ENCODE measurements at places on chromosomes 11 and 22.
A peak's percentile ranks its signal among the peaks of the same experiment; 100 is the strongest.

- peak; percentile 68 for DNase-seq
Observed at GRCh38 chr11:57792060-57792541, 30.5 kb downstream of the CTNND1 start.

- no peak for DNase-seq
Observed at GRCh38 chr11:86483940-86484794, 109.5 kb downstream of the CCDC81 start.

DNA sequence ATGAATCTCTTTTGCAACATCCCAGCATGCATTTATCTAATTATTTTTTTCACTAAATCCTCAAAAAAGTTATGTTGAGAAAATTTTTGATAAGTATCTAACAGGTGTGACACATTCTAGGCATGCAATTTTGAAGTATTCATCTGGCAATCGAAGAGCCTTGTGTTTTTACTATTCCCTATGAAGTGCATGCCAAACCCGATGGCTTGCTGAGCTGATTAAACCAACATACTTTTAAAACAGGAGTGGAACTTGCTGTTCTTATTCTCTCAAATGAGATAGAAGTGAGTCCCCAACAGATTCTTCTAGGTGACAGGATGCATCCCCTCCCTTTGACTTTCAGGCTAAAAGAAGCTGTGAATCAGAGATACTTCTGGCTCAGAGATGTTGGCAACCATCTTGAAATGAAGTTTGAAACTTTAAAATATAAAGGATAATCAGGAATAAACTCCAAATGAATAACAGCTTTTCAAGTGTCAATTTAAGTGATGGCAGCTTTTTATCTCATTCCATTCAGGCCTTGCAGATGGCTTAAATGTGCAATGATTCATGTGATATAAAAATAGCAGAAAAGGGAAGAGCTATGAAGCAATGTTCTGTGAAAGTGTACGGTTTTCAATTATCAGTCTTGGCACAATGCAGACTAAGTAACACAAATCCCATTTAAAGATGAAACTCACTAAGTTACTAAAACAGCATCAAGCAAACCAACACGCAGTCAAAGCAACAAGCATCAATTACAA, 67.7 kb downstream of the APOL5 start:
- DNase-seq: no peak

DNA sequence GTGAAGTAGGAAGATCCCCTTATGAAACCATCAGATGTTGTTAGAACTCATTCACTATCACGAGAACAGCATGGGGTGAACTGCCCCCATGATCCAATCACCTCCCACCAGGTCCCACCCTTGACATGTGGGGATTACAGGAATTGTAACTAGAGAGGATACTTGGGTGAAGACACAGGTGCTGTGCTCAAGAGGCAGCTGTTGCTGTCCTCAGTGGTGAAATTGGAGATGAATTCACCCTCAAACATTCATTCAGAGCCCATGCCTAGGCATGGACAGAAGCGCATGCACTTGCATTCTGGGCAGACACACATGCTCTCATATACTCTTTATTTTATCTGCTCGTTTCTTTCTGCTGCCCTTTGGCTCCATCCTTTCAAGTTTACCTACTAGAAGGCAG, 385.0 kb downstream of the INSC start:
- DNase-seq: no peak

GRCh38 chr11:71453037-71453917, at the start of gene NADSYN1:
Gene NADSYN1 (plus strand): TSS chr11:71453203. CDS start chr11:71453297, 94 bp downstream.
- DNase-seq: peak; percentile 92

- no peak for DNase-seq
Observed at GRCh38 chr11:68481579-68482240, 21.2 kb downstream of the PPP6R3 start.

DNA sequence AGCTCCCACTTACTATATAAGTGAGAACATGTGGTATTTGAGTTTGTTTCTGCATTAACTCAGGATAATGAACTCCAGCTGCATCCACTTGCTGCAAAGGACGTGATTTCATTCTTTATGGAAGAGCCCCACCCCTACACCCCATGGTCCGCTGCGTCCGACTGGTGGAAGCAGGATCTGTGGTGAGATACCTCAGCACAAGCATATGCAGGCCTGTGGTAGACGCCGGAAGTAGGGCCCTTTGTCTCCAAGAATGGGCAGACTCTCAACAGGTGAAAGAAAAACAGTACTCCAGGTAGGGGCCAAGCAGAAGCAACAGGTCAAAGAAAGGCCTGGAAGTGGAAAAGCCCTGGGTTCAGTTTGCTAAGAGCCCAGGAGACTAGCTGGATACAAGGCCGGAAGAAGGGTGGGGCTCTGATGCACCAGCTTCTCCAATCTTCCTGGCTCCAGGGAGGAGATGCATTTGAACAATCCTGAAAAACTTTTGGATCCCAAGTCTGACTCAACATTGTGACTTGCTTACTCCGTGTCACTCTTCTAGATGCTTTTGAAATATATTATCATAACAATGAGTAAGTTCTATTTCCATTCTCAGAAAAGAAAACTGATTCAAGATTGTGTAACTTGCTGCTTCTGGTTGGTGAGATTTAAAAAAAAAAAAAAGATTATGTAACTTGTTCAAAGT, 30.4 kb downstream of the NEAT1 start:
- DNase-seq: no peak

DNA sequence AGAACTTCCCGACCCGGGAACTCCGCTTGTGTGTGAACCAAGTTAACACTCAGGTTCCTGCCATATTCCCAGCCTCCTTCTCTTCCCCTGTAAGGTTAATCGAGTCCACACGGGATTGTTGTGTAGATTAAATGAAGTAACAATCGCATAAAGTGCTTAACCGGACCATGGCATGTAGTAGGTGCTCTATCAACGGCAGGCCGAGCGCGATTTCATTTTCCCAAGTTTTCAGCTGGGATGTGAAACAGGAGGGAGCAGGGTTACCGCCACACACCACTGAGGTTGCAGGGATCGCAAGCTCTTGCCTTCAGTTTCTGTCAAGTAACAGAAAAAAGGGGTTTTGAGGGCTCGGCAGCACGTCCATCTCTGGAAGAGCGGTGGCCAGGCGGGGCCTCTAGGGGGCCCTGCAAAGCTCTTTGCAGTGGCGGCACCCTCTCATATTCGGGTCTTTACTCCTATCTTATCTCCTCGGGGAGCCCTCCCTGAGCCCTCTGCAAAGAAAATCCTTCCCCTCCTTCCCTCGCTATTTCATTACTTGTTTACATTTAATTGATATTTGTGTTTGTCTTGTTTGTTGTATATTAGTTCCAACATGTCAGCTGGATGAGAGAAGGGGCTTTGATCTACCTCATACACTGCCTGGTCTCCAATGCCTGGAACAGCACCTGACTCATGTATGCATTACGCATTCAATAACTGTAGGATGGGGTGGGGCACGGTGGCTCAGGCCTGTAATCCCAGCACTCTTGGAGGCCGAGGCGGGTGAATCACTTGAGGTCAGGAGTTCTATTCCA, 816 bp upstream of the PLEKHA7 start:
- DNase-seq: no peak

DNA sequence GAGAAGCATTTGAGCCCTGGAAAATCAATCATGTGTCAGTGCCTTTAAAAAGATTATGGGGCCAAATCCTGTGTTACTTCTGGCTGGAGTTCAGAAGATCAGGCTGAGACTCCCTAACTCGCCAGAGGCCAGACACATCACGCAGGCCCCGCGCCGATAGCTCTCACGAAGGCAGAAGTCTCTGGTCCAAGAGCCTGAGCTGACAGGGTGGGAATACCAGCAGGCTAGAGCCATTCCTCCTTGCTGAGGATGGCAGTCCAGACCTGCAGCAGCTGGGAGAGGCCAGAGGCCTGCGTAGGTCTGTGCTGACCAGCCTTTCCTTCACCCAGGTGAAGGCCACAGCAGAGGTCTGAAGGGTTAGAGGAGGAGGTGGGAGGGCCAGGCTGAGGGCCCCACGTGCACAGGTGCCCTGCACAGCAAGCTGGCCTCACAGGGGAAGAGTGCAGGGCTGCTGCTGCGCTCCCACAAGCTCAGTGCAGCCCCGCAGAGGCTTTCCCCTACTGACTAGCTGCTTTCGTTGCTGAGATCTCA, 52.9 kb downstream of the ST14 start:
- no peak for DNase-seq

DNA sequence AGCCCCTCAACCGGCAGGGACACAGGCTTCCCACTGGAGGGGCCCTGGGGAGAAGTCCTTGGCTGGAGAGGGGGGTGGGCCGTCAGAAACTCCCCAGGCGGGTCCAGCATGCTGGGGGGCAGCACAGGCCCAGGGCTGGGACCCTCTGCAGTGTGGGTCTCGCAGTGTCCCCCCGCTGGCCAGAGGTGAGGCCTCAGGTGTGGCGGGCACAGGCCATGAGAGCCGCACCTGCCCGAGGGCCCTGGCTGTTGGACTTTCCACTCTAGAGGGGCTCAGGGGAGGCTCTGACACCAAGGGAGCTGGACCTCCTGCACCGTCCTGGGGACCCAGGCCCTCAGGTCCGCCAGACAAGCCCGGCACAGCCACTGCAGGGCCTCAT, 10.7 kb upstream of the PIM3 start:
- DNase-seq: no peak

DNA sequence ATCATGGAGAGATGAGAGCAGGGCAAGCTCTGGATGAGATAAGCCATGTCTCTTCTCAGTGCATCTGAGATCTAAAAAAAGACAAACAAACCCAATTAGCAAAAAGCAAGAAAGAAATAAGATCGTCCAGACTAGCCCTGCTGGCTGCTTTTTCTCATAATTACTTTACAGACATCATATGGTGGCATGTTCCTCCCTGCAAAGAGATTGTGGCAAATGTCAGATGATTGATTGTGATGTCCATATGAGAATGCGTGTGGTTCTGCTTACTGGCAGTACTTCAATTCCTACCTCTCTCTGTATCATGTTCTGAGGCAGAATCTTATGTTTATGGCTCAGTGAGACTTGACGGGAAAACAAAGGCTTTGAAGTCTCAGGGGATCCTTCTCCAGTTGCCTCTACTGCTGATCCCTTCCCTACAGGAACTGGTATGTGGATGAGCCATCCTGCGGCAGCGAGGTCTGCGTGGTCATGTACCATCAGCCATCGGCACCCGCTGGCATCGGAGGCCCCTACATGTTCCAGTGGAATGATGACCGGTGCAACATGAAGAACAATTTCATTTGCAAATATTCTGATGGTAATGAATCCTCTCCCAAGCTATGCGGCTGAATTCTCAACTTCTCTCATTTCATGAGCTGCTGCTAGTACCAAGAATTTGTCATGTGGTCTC, 8.8 kb downstream of the LAYN start:
- no peak for DNase-seq

- no peak for DNase-seq
Observed at GRCh38 chr11:65377777-65378176, 4.7 kb downstream of the SLC25A45 start.

GRCh38 chr11:117059611-117060148, 38.5 kb downstream of the SIK3 start:
- DNase-seq: no peak

DNA sequence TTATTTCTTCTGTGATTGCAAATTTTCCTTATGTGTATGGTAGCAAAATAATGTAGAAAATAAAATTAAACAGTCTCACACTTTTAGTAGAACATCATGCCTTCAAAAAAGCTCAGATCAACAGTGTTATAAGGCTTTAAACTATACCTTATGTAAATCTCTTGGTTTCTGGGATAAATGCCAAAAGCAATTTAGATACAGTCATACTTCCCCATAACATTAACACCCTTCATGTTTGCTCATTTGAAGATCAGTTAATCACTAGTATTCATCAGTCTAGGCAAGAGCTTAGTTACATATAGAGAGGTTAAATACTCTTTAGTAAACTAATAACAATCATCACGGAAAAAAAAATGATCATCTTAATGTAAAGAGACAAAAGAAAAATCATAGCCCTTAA, 421.8 kb upstream of the ANO3 start:
- no peak for DNase-seq

- DNase-seq: no peak
Observed at GRCh38 chr11:31687861-31688260, 123.3 kb downstream of the PAX6 start.

GRCh38 chr22:42627981-42628380, 12.4 kb downstream of the ATP5MGL start:
- DNase-seq: no peak

GRCh38 chr22:45159652-45160462, 3.9 kb upstream of the NUP50 start:
- no peak for DNase-seq

GRCh38 chr11:21987261-21987660, 205.6 kb upstream of the ANO5 start:
- no peak for DNase-seq

DNA sequence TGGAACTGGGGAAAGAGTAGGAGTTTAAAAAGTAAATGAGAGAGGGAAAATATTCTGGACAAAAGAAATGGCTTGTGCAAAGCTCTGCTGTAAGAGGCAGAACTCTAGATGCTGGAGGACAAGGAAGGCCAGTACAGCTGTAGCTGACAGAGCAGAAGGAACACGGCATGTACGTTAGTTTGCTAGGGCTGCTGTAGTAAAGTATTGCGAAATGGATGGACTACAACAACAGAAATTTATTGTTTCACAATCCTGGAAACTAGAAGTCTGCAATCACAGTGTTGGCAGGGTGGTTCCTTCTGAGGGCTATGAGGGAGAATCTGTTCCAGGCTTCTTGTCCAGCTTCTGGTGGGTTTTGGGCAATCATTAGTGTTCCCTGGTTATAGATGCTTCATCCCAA, 454.4 kb downstream of the NTM start:
- no peak for DNase-seq

DNA sequence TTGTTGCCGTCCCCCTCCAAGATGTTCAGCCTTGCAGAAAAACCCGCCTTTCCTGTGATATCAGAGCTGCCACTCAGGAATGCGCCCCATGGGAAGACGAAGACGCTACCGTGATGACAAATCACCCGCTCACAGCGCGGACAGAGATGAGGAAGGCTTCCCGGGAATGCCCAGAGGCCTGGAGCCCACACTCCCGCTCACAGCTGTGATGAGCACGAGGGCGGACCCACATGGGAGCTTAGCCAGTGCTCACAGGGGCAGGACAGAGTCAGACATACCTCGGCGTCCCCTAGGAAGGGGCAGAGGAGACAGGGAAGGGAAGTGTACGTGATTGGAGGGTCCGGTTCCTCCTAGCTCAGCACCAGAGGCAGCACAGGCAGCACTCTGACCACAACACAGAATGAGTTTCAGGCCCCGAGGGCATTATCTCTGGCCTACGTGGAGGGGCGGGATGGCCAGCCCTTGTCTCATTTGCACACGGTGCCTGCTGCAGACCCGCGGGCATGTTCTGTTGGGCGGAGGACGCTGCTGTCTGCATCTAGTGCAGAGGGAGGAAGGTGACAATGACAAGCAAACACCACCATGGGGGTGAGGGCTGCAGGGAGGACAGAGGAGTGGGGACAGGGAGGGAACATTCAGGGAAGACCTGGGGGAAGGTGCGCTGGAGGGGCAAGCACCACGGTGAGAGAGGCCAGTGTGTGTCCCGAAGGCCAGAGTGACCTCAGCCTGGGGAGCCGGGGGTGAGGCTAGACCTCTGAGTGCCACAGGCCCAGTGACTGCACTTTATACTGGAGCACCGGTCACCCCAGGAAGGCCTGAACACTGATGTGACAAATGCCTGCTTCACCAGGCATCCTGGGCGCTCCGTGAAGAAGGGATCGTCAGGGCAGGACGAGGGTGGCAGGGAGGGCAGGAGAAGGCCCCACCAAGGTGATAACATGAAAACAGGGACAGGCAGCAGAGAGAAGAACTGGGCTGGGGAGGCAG, 79.6 kb downstream of the CELSR1 start:
- no peak for DNase-seq
